ENCODE measurements at places on chromosomes 7 and 10.

GRCh38 chr10:63723741-63724140 is 202.5 kb downstream of the REEP3 start:
- no peak for DNase-seq

DNA sequence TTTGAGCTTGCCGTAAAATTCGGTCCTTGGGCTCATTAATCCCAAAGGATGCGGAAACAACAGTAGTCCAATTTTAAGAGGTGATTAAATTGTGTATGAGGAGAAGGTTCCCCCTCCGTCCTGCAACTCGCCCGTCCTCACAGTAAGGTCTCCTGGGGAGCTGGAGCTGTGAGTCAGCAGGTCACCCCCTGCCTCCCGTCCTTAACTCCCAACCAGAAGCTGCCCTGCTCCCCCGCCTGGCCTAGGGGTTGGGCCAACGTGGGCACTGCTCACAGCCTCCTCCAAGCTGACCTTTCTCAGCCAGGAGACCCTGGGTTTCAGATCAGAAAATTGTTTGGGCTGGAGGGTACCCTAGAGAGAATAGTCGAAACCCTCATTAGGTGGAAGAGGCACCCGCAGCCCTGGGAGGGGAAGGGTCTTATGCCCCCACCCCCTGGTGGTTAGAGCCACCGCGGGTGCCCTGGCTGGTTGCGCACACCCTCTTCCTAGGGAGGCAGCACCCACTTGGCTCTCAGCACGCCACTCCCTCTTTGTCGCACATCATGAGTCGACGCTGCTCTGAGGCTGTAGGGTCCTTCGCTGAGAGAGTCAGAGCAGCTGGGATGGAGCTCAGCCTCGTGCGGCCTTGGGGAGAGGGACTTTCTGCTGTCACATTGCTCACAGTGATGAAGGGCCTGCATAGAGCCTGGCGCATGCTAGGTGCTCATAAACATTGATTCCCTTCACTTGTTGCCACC is 131.2 kb downstream of the TACC2 start:
- no peak for DNase-seq

GRCh38 chr10:43126759-43127424 is 11.4 kb upstream of the CSGALNACT2 start:
- DNase-seq, result no peak

DNA sequence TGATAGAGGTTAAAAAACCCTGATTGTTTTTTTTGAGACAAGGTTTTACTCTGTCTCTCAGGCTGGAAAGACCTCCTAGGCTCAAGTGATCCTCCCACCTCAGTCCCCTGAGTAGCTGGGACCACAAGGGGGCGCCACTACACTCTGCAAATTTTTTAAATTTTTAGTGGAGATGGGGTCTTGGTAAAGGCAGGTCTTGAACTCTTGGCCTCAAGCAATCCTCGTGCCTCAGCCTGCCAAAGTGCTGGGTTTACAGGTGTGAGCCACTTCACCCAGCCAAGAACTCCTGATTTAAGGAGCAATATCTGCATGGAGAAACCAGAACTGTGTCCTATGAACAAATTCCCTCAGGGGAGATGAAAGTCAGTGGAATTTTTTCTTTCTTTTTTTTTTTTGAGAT is 7.3 kb upstream of the KLHDC10 start:
- no peak for DNase-seq

GRCh38 chr7:81903115-81903514 is 133.3 kb upstream of the HGF start:
- DNase-seq, result no peak

DNA sequence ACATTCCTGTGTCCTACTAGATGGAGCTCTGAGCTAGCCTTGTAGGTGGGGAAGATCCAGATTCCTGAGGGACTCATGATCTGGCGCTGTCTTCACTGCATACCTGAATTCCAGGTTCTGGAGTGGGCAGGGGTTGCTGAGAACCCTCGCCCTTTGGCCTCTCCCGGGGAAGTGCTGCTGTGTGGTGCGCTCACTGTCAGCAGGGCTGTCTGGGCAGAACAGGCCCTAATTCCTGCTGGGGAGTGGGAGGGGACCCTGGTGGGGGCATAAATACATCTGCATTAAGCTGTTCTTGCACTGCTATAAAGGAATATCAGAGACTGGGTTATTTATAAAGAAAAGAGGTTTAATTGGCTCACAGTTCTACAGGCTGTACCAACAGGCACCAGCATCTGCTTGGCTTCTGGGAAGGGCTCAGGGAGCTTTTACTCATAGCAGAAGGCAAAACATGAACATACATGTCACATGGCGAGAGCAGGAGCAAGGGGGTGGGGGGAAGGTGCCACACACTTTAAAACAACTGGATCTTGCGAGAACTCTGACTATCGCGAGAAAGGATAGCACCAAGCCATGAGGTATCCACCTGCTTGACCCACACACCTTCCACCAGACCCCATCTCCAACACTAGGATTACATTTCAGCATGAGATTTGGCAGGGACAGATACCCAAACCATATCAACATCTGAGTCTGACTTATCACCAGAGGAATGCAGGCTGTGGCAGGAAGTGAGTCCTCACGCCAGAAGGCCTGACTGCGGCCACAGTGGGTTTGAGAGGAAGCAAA is 115.0 kb downstream of the ADCY1 start:
- DNase-seq, result no peak

DNA sequence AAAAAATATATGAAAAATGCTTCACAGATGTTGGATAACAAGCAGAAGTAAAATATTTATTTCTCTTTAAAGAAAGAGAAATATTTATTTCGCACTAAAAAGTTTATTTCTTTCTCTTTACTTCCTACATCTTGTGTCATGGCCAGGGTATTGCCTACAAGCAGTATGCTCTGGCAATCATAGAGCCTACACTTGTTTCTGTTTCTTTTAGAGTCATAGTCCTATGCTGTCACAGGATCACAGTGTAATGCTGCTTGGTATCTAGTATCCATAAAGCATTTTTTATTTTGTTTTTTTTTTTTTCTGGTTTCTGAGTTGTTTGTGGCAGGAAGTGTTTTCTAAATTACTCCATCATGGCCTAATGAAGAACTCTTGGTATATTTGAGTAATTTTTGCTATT is 116.0 kb downstream of the ATRNL1 start:
- no peak for DNase-seq

DNA sequence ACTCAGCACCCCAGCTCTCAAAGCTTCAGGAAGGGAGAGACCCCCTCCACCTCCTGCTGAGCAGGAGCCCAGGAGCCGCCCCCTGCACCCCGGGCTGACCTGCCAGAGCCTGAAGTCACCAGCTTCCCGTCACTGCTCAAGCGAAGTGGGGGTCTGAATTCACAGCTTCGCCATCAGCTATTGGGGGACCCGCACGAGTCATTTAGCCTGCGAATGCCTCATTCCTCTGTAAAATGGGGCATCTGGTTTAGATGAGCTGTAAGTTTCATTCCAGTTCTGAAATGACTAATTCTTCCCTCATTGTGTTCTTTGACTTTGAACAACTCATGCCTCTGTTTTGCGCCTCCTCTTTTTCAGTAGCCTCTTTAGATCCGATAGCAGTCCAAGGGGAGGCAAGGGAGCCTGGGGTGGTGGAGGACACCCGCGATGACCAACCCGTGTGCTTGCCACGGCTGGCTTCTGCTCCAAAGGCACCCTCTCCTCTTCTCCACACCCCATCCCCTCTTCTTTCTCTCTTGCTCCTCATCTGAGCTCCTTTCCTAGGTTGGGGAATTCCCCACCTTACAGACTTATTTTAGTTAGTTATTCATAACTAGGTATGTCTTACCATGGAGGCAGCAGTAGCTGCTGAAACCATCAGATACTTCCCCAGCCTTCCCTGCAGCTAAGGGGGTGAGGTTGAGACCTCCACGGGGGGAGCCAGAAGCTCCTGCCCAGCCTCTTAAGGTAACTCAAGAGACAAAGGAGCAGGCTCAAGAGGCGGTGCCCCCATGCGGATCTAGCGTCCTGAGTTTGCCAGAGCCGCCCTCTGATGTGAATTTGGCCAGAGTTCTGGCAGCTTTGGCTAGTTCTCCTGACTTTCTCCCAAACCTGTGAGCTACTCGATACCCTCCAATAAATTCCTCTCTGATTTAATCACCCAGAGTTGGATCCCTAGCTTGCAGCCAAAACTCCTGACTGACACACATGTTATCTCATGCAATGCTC is 47.7 kb downstream of the RBM17 start:
- DNase-seq, result no peak

Data from Ammon's horn (tissue), 1 donor.